Ammon's horn (tissue), 1 donor: ENCODE measurements at places on chromosomes 3 and 15.
A peak's percentile ranks its signal among the peaks of the same experiment; 100 is the strongest.

GRCh38 chr3:107524326-107524840, 1.6 kb downstream of the BBX start:
- peak; percentile 14 for DNase-seq

DNA sequence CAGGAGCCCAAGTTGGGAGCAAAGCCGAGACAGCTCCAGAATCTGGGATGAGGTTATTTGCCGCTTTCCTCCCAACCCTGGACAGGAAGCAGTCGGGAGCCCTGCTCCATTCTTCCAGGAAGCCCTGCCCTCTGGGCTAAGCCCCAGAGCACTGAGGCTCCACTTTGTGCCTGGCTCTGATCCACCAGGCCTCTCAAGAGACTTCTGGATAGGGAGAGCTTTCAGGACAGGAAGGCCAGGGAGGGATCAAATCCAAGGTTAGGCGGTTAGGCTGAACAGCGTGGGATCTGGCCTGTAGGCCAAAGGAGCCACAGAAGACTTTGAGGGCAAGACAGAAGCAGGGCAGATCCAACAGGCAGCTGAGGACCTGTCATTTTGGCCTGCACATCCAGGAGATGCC, 835 bp downstream of the STOML1 start:
- peak; percentile 50 for DNase-seq

GRCh38 chr15:41254560-41254959, 23.5 kb downstream of the CHP1 start:
- no peak for DNase-seq

- no peak for DNase-seq
Observed at GRCh38 chr3:197522881-197523441, 32.8 kb downstream of the BDH1 start.

DNA sequence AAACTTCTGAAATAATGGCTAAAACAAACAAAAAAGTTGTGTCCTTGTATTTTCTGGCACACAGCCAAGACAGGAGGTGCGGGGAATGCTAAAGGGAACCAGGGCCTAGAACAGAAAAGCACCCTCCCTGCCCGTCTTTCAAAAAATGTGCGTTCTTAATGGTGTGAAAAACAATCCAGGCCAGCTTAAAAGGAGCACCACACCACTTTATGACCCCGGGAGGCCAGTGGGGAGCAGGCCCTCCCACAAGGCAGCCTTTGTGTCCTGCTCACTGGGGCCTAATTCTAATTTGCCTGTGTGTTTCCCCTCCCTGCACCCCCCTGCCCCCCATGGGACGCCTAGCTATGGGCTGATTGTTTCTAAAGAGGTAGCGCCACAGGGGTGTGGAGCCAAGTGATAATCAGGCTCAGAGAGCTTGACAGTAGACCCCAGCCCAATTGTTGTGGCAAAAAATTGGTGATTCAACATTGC, 181.4 kb downstream of the GREM1 start:
- DNase-seq: no peak

- no peak for DNase-seq
Observed at GRCh38 chr3:18080198-18080689, 337.8 kb upstream of the TBC1D5 start.

DNA sequence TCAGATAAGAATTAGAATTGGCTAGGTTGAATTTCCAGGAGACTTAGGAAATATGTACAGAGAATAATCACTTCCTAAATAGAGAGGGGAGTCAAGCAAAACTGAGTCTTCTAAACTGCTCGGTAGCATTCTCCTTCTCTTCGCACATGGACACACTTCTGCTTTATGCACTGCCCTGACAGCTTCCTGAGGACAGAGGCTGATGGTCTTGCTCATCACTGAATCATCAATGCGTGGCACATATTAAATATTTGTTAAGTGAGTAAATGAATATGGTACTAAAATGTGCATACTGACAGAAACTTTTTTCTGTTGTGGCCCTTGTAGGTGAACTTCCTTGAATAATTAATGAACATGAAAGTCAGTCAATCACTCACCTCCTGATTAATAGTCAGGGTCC, 315.5 kb downstream of the FHIT start:
- DNase-seq: no peak
